Stimulated activated CD8-positive, alpha-beta memory T cell treated with anti-CD3 and anti-CD28 coated beads, Interleukin-15, amount 100 ng/mL, for 48 hours (primary cell): ENCODE measurements at places on chromosomes 7 and 10.

- DNase-seq: no peak
Measured at GRCh38 chr7:77575187-77575586, 38.1 kb downstream of the PTPN12 start.

GRCh38 chr7:44291733-44292419 is 33.5 kb downstream of the CAMK2B start:
- no peak for DNase-seq

- DNase-seq: no peak
Measured at GRCh38 chr10:116952729-116953128, 52.3 kb downstream of the SHTN1 start.

GRCh38 chr10:7186387-7187018 is 224.3 kb downstream of the SFMBT2 start:
- DNase-seq: no peak

DNA sequence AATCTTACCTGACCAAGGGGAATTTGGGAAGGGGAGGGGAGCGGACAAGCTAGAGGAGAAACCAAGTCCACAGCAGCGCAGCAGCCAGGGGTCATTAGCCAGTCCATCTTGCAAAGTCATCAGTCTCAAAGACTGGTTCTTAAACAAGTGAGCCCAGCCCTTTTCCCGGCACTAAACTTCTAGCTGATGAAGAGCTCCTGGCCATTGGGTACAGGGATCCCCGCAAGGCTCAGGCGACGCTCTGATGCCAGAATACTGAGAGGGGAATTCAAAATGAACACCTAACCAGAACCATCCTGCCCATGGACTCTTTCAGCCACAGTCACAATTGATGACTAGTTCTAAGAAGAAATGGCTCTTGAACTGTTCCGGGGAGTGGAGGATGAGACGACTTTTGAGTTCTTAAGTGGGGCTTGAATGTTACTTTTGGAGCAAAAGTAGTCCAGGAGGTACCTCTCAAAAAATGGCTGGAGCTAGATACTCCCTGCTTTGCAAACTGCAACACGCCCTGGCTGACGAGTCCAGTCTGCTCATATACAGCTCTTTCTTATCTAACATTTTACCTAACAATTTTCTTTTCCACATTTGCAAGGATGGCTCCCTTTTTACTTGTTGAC is 2.5 kb upstream of the TWIST1 start:
- no peak for DNase-seq

DNA sequence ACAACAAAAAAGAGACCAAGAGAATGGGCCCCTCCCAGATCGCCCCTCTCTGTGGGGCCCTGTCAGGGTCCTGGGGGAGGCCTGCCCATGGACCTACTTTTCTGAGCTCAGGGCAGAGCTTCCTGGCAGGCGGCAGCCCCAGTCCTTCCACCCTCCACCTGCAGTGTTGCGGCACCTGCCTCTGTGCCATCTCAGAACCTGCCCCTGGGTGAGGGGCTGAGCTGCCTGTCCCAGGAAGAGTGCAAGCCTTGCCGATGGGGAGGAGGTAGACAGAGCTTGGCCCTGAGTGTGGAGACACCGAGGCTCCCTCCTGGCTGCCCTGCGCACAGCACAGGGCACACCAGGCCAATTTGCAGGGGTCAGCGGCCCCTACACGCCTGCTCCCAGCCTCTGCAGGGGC is 67.5 kb downstream of the UNCX start:
- no peak for DNase-seq

DNA sequence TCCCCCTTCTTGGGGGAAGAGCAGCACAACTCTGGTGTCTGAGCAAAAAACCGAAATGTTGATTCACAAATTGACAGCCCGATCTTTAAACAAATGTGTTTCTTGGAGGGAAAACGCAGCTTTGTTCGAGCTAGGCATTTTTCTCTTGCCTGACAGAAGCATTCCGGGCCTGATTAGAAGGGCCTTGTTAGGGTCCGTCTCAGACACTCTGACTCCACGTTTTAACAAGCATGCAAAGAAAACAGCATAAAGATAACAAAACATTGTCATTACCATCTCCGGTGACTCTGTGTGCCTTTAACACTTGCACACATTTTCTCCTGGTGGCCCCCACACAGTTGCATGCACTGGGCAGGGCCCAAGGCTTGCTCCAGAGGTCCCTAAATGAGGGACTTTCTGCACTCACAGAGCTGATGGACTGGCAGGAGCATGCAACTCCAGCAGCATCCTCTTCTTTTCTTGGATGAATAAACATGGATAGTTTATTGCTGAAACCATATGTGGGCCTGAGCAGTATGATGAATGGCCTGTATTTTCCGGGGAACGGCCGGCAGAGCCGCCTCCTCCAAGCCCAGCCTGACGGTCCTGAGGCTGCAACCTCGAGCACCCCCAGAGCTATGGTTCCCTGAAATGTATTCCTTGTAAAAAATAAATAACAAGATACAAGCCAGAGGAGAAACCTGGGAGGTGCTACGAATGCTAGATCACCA is 50.9 kb downstream of the EBF3 start:
- DNase-seq: no peak

DNA sequence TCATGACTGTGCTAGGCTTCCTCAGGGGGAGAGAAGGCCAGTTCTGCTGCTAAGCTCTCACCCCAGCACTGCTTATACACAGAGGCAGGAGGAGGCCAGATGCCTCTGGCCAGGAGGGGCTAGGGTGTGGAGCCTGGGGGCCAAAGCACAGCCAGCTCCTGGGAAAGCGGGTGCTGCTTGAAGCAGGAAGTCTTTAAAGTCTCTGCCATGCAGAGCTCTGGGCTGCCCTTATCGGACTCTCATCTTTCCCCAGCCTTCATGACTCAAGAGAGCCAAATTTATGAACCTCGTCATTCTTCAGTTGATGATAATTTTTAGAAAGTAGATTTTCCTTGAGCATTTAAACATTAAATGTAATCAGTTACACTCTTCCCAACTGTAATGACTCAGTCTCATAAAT is 11.2 kb upstream of the TSPAN14 start:
- no peak for DNase-seq

DNA sequence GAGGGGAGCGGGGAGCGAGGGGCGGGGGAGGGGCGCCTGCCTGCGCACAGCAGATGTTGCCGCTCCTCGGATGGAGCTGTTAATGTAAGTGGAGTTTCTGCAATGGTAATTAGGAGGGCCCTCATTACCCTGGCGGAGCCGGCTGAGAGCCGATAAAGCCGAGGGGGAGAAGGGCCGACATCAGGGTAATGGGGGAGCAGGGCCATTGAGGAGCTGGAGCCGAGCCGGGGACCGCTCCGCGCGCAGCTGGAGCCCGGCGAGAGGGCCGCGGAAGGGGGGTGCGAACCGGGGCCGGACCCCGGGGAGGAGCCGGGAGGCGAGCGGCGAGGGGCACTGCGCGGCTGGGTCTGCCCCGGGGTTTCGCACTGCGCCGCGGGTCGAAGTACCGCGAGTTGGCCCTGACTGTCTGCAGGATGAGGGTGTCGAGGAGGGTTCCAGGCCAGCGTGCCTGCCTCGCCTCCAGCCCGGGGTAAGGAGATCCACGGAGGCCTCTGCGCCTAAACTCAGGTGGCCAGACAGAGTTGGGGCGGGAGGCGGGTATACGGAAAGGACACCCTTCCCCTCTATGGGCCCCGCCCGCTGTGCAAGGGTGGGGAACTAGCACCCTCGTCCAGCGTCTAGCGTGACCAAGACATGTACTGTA is 55.0 kb upstream of the LBX1 start:
- no peak for DNase-seq
